Cardiac muscle cell (in vitro differentiated cells and primary cell): ENCODE measurements at places on chromosomes 5 and 9. TPM values are rescaled to one million over a fixed set of nuclear protein-coding genes. Genes with fewer than 3 reads are reported as not detected.

The C5 gene
- 0.85 and 1.3 TPM in 2 replicates for total RNA-seq

GRCh38 chr5:8192840-8193239 is 323.9 kb downstream of the MTRR start:
- no peaks in the 10 kb centered on the region for H3K36me3 ChIP-seq
- H3K27me3 ChIP-seq: no peaks in the 10 kb centered on the region
- H3K27ac ChIP-seq: no peak overlapping the region
- no peak for DNase-seq

The RPL37 gene
- 115 and 181 TPM in 2 replicates for total RNA-seq

The IL31RA gene
- not detected in 2 replicates for total RNA-seq

- H3K27me3 ChIP-seq: no peaks in the 10 kb centered on the region
- H3K4me3 ChIP-seq: no peak overlapping the region
- no peak overlapping the region for H3K27ac ChIP-seq
Observed at GRCh38 chr9:137678202-137678601, 59.4 kb downstream of the EHMT1 start.

- no peaks in the 10 kb centered on the region for H3K36me3 ChIP-seq
- H3K4me3 ChIP-seq: no peak overlapping the region
- H3K27ac ChIP-seq: no peak overlapping the region
- DNase-seq: no peak
- H3K4me1 ChIP-seq: no peaks in the 10 kb centered on the region
- H3K27me3 ChIP-seq: no peaks in the 10 kb centered on the region
Observed at GRCh38 chr5:107698286-107698685, 27.5 kb upstream of the EFNA5 start.

The GZMA gene
- not detected in 2 replicates for total RNA-seq
